Chondrocyte (in vitro differentiated cells): ENCODE measurements at places on chromosomes 3 and 15. TPM values are rescaled to one million over a fixed set of nuclear protein-coding genes. Genes with fewer than 3 reads are reported as not detected.
A peak's percentile ranks its signal among the peaks of the same experiment; 100 is the strongest.

Gene IGF2BP2
- total RNA-seq, result 60.8 to 68.8 TPM (median 62.1 TPM) in 3 replicates

DNA sequence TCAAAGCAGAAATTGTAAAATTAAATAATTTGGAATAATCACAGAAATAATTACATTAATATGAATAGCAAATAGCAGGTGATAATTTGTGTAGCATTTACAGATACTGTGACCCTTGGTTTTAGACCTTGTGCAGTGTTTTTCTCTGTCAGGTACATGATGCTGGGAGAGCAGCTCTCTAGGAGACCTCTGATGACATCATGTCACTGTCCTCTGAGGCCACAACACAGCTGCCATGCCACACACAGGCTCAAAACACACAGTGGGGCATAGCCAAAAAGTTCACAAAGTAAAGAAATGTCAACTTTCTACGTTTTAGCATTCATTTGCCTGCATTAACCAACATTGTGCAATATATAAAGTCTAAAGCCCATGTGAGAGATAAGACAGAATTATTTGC is 71.8 kb upstream of the ZBTB20 start:
- no peak for DNase-seq

Gene LRRIQ4
- total RNA-seq, result not detected in 3 replicates

Gene THRB
- total RNA-seq, result 3.1 to 3.8 TPM (median 3.5 TPM) in 3 replicates

GRCh38 chr3:71771126-71771525 is 13.8 kb downstream of the PROK2 start:
- DNase-seq, result no peak

Gene TOPAZ1
- not detected in 3 replicates for total RNA-seq

GRCh38 chr3:196111939-196112386 is 30.1 kb upstream of the TFRC start:
- peak; percentile 34 for DNase-seq

GRCh38 chr3:172853921-172854666 is 103.6 kb downstream of the ECT2 start:
- DNase-seq, result no peak

- no peak for DNase-seq
Observed at GRCh38 chr3:18237251-18238005, 187.7 kb downstream of the SATB1 start.

Gene CHST13
- not detected in 3 replicates for total RNA-seq

DNA sequence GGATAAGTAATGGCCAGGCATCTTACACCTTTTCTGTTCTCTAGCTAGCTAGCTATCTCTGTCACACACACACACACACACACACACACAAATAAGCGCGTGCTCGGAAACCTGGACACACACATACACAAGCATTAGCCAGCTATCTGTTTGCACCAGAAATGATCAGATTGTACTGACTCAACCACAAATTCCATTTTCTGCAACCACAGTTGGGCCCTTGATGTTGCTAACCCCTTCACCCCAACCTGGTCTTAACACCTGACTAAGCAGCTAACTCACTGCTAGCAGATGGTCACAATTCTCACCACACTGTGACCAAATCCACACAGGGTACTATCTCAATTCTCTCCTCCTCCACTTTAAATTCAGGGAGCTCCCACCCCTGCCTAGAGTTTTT is 183.0 kb upstream of the THBS1 start:
- DNase-seq, result no peak

- no peak for DNase-seq
Observed at GRCh38 chr15:21267226-21267625, 173.1 kb downstream of the POTEB3 start.

DNA sequence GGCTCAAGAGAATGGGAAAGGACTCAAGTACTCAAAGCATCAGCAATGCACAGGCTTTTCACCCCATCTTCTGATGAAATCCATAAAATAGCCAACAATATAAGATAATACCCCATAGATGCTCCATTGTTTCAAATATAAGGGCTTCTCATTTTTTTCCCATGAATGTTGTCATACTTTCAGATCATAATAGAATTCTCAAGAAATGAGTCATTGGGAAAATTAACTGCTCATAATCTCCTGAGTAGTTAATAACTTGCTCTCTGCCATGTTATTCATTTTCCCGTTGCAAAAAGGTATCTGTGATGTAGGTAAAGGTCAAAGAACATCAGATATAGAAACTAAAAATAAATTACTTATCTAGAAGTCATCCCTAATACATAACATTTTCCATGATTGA is 121.9 kb downstream of the NSUN3 start:
- no peak for DNase-seq

DNA sequence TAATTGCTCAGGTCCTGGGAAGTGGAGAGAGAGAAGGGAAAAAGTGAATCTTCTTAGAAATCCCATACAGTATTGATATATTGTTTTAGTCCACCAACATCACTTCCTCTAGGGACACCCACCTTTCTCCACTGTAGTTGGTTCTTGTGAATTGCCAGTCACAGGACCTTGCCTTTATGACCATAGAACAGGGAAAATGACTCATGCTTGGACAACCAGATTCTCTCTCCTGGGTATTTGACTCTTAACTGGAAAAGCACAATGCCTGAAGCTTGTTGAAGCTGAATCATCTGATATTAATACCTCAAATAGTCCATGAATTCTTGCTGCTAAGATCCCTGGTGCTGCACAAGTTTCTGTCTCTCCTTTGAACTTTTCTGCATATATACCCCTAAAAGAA is 32.5 kb upstream of the DCLK3 start:
- no peak for DNase-seq

Gene NANOGP8
- total RNA-seq, result not detected in 3 replicates

Gene EXD1
- total RNA-seq, result not detected in 3 replicates

DNA sequence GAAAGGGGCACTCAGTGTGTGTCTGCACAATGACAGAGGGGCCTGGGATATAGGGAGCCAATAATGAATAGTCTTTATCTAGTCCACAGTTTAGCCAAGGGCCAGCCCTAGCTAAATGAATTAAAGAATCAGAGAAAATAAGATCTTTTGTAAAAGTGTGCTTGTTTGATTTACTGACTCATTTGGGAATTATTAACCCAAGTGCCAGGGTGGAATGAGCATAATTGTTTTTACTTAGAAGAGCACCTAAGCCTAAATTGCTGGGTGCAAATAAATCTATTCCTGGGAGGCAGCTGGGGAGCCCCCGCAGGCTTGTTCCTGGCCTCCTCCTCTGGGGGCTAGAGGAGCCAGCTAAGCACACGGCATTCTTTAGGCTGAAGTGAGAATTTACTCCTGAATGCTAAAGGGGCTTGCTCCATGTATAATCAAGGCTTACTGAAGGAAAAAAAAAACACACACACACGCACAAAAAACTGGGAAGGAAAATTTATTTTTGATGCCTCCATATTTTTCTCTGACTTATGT is 405.3 kb upstream of the SUCLG2 start:
- no peak for DNase-seq

Gene GPR156
- total RNA-seq, result 1.0 to 1.7 TPM (median 1.3 TPM) in 3 replicates

DNA sequence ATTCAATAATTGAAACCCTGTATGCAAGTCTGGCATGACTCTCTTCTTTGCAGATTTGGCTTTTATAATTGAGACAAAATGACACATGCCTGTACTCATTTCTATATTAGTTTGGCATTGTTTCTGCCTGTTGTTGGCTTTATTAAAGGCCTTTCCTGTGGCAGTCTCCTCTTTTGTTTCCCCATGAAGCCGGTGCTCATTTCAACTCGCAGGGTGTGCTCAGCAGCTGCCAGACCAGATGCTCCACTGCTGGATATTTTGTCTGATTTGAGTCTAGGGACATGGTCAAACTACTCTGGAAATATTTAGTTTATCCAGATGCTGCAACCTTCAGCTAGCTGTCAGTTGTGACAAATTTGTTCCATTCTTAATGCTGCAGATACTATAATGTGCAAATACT is 445.3 kb downstream of the NAALADL2 start:
- DNase-seq, result no peak

Gene KCNMB3
- 2.0 to 3.6 TPM (median 2.4 TPM) in 3 replicates for total RNA-seq

Gene ADAMTS9
- total RNA-seq, result 4.6 to 5.6 TPM (median 5.1 TPM) in 3 replicates

GRCh38 chr15:32683906-32684584 is 33.8 kb upstream of the GREM1 start:
- DNase-seq, result no peak

GRCh38 chr3:138089091-138089490 is 26.3 kb downstream of the DZIP1L start:
- no peak for DNase-seq

Gene SPSB4
- 1.9 to 2.7 TPM (median 2.4 TPM) in 3 replicates for total RNA-seq

GRCh38 chr3:41141433-41142167 is 57.7 kb upstream of the CTNNB1 start:
- no peak for DNase-seq

DNA sequence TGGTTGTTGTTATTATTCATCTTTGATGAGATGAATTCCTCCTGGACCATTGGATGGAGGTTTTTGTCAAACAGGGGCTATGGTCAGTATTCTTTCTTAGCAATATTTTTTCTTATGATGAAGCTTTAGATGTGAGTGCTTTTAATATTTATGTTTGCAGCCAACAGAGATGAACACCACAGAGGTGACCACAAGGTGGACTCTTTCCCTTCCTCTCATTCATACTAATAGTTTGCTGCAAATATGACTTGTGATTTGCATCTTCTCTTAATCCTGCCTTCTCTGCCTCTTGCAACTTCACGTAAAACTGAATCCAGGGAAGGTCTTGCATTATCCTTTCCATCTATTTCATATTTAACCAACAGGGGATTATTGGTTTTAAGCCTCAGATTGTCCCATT is 473.1 kb upstream of the UBE2E2 start:
- no peak for DNase-seq

GRCh38 chr3:142863930-142864920 is 24.7 kb downstream of the PCOLCE2 start:
- DNase-seq, result no peak

GRCh38 chr3:123725652-123726400 is 141.0 kb upstream of the HACD2 start:
- no peak for DNase-seq

Gene CCR9
- not detected in 3 replicates for total RNA-seq

DNA sequence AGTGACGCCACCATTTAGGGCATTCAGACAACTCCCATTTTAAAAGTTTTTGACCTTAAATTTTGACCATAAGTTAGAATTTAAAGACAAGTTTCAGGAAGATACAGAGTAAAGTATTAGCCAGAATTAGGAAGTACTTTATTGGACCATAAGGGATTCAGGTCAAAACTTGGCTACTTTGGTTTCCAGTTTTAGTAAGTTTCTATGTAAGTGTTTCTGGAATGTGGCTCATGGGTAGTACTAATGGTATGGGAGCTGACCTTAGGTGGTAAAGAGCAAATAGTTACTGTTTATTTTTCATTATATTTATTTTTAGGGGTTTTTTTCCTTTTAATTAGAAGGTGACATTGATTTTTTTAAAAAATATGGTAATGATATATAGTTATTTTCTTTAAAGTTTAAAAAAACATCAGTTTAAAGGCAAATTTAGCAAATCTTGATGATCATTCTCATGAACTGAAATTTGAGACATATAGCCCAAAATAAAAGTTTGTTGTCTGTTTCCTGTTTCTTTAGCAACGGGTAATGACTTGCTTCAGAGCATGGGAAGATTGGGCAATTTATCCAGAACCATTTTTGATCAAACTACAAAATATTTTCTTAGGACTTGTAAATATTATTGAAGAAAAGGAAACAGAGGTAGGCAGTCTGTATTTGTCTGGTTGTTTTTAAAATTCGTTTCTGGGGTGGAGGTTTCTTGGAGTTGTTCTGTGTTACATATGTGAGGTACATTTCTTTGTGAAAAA is 34.3 kb downstream of the U2SURP start:
- DNase-seq, result no peak

Gene PDZRN3
- total RNA-seq, result 19.4 to 31.0 TPM (median 20.0 TPM) in 3 replicates

GRCh38 chr15:79523266-79523665 is 91.1 kb downstream of the MINAR1 start:
- no peak for DNase-seq

Gene TP63
- total RNA-seq, result 0.46 TPM in 1 of 3 replicates, not detected in the others

GRCh38 chr3:24508423-24508839 is 13.8 kb upstream of the THRB start:
- DNase-seq, result no peak

Gene PCBP4
- 35.5 to 63.8 TPM (median 55.7 TPM) in 3 replicates for total RNA-seq

GRCh38 chr3:45639044-45639392 is 44.5 kb downstream of the LIMD1 start:
- DNase-seq, result no peak

GRCh38 chr3:150847433-150847832 is 57.8 kb downstream of the MINDY4B start:
- no peak for DNase-seq

GRCh38 chr15:38205526-38206272 is 46.9 kb upstream of the SPRED1 start:
- DNase-seq, result no peak

- DNase-seq, result no peak
Observed at GRCh38 chr15:38665586-38666305, 101.1 kb upstream of the RASGRP1 start.

DNA sequence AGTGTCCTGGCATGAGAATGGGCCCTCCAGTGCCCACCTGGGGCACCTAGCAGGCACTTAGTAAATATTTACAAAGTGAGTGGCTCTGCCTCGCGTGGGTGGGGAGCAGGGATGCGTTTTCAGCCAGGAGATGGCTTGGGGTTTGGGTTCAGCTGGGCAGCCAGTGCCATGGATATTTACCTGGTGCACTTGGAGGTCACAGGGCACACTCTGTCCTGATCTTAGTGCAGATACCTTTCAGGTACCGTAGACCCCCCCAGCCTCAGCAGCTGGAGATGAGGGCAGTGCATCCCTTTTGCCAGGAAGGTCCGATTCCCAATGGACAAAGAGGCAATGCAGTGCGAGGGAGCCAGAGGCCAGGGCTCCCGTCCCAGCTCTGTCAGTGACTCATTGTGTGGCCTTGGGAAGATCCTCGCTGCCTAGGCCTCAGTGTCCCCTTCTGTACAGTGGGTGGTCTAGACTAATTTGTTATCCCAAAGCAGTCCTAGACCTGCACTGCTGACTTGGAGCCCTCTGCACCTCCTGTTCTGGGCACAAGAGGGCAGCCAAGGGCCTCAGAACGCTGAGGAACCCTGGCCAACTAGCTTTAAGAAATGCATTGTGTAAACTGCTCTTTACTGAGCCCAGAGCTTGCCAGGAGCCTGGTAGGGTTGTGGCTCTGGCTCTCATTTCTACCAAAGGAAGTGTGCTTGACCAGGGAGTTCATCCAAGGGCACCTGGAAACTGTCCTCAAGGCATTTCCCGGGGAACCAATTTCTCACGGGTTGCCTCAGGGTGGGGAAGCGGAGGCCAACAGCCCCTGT is 16.0 kb downstream of the HDAC11 start:
- DNase-seq, result peak; percentile 87

DNA sequence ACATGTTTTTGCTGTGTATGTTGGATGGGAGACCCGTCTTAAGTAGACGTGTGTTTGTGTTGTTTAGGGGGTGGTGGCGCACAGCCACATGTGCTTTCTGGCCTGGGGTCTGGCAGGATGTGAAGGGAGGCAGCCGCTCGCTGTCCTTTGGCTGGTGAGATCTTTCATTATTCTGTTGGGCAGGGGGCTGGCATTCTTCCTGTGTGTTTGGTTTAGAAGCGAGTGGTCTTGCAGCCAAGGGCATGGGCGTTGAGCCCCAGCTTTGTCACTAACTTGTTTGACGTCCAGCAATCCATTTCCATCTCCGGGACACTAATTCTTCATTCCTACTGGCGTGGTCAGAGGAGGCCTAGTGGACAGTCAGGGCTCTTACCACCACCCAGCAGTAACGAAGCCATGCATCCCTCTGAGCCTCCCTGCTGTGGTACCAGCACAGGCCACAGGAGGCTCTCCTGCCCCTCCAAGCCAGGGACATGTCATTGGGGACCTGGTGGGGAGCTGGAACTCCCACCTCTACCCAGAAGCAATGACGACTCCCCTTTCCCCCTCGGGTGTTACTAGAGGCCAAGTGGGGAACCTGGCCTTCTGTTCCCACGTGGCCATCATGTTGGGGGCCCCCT is 10.7 kb downstream of the THSD4 start:
- no peak for DNase-seq

GRCh38 chr15:65263313-65263712 is 23.4 kb downstream of the PARP16 start:
- DNase-seq, result no peak

Gene ASB14
- total RNA-seq, result not detected in 3 replicates

GRCh38 chr3:27281671-27282150 is 87.5 kb downstream of the NEK10 start:
- no peak for DNase-seq
